ENCODE measurements at places on chromosomes 11 and 22.

DNA sequence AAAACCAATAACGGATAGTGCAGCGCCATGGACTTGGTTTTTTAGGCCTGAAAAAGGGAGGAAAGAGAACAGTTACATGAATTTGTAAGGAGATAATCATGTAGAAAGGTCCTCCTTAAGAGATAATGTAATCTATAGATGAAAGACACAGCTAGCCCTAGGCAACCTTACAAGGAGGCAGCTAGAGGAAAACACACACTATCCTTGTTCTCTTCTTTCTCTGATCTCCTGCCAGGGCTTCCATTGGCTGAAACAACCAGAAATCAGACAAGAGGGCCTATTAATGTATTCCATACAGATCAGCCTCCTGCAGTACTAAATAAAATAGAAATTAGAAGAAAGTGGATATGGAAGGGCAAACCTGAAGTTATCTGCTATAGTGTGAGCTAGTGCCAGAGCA, 53.0 kb downstream of the KCNA4 start:
- no peak for DNase-seq

DNA sequence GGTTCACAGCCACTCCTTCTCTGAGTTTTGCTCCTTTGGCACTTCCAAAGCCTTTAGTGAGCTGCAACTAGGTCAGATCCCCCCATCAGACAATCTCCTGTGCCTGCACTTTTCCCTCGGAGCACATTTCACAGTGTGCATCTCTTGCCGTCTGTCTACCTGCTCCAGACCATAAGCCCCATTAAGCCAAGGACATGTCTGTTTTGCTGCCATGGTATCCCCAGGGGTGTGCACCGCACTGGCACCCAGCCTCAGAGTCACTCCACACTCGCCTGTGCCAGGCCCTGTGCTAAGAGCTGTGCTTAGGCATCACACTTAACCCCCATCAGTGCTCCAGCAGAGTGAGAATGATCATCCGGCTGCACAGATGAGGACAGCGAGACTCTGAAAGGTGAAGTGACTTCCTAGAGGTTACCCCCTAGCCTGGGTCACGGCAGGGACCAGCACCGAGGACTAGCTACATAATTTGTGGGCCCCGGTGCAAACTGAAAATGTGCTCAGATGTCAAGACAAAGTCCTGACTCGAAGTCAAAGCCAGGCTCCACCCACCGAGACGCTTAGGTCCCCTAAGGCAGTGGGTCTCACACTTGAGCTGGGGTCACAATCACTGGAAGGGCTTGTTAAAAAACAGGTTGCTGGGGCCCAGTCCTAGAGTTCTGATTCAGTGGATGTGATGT, 33.9 kb downstream of the ARRB1 start:
- no peak for DNase-seq

- DNase-seq = no peak
Measured at GRCh38 chr11:75867778-75868374, 52.9 kb downstream of the UVRAG start.

- no peak for DNase-seq
Measured at GRCh38 chr11:125346179-125346530, 149.9 kb downstream of the FEZ1 start.

- DNase-seq = no peak
Measured at GRCh38 chr22:35572556-35572955, 31.9 kb downstream of the RASD2 start.

GRCh38 chr11:130442737-130443136, 5.7 kb upstream of the ADAMTS15 start:
- no peak for DNase-seq

GRCh38 chr11:102389253-102389652, 42.2 kb downstream of the BIRC2 start:
- DNase-seq = no peak

GRCh38 chr22:46233231-46233630, 16.9 kb downstream of the CDPF1 start:
- DNase-seq = peak; percentile 10

- DNase-seq = no peak
Measured at GRCh38 chr11:106491751-106492150, 414.3 kb downstream of the AASDHPPT start.

DNA sequence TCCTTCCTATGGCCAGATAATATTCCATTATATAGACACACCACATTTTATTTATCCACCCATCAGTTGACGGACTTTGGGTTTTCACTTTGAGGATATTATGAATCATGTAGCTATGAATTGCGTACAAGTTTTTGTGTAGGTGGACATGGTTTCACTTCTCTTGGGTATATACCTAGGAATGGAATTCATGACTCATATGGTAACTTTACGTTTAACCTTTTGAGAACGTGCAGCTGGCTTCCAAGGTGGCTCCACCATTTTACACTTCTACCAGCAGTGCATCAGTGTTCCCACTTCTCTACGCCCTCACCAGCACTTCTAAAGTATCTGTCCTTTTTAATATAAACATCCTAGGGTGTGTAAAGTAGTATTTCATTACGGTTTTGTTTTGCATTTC, 112.0 kb downstream of the PLEKHA7 start:
- DNase-seq = no peak

GRCh38 chr11:1301220-1302000, 8.0 kb downstream of the TOLLIP start:
- no peak for DNase-seq

DNA sequence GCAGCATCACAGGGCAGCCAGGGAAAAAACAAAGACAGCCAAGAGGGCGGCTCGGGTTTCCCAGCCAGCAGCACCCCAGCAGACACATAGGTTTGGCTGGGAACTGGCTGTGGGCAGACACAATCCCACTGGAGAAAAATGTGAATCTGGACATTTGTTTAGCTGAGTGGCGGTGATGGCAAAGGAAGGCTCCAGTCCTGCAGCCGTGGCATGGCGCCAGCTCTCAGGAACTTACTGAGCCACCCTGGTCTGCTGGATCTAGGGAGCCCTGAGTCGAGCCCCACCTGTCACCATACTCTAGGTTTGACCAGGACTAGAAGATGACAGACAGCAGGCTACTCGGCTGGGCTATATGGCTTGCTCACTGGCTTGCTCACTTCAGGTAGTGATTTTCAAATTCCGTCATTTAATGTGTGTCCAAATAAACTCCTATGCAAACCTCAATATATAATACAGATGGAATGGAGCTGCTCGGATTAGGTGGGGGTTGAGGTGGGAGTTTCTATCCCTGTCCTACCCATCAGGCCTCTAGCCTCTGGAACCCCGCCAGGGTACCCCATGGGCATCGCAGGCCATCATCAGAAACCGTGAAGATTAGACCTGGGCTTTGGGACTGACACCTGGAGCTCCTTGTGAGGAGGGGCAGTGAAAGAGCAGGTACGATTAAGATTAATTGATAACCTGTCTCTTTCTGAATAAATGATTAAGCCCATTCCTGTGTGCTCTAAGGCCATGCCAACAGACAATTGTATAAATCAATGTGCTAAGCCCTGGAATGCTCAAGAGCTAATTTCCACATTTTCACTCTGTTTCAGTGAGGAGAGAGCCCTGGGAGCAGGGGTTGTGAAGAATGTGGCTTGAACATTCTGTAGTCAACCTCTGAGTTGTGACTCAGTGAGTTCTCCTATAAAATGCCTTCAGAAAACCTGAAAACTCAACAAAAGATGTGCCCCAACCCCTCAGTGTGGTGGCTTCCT, 42.5 kb downstream of the GALNT18 start:
- no peak for DNase-seq

DNA sequence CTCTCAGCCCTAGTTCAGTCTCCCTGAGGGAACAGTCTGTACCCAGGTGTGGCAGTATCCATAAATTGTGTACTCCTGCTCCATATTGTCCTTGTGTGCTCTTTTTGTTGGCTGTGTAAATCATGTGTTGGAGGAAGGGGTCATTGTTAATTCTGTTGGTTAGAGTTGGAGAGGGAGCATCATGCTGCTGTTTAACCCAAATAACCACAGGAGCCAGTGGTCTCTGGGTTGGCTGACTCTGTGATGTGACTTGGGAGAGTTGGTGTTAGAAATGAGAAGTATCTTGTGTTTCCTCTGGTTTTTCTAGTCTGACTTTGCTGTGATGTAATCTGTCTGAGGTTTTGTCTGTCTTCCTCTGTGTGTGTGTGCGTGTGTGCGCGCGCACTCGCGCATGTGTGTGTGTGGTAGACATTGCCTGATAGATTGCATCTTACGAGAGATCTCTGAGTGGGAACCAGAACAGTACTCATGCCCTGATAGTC, 30.5 kb downstream of the CTNND1 start:
- DNase-seq = peak; percentile 94

- peak; percentile 92 for DNase-seq
Measured at GRCh38 chr11:63567044-63567840, 4.1 kb upstream of the PLAAT2 start.

GRCh38 chr11:13875643-13876042, 86.9 kb upstream of the SPON1 start:
- no peak for DNase-seq

DNA sequence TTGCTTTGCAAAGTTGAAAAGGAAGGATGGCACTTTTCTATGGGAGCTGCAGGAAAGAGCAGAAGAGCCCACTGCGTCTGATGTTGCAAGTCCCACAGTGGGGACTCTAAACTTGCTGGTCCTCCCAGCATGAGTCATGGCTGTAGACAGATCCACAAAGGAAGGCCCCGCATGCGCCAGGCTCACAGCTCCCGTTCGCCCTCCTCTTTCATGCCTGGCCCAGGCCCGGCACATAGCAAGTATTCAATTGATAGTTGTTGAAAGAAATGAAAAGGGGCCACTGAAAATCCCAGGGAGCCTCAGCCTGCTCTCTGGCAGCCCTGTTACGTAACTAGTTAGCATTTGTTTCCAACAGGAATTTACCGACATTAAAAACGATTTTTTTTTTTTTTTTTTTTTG, 18.9 kb downstream of the AP1B1 start:
- DNase-seq = peak; percentile 14

- DNase-seq = no peak
Measured at GRCh38 chr11:103923451-103923931, 112.9 kb upstream of the DDI1 start.

DNA sequence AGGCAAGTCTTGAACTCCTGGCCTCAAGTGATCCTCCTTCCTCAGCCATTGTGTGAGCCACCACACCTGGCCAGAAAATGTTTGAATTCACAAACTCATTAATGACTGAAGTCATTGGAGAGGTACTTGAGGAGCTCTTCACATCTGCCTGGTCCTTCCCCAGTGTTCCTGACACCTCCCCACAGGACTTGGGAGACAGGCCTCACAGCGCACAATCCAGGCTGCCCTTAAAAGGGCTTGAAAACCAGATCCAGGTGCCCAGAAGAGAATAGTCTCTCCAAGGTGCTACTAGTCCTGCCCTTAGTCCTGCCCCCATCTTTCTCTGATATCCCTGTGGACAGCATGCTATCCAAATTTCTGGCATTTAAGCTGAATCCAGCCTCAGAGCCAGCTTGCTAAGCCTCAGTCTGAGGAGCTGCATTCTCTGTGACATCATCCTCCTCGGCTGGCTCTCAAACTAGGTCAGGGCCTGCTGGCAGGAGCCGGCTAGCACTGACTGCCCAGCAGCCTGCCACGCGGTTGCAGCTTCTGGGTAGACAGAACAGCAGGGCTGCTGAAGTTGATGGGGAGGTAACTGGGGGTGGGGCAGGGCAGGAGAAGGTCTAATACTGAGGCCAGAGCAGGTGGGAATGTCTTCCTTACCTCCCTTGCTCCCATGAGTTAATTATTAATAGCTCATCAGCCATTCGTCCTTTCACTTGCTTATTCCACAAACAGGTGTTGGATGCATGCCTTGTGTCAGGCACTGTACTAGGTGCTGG, 35.3 kb upstream of the NECTIN1 start:
- DNase-seq = no peak

DNA sequence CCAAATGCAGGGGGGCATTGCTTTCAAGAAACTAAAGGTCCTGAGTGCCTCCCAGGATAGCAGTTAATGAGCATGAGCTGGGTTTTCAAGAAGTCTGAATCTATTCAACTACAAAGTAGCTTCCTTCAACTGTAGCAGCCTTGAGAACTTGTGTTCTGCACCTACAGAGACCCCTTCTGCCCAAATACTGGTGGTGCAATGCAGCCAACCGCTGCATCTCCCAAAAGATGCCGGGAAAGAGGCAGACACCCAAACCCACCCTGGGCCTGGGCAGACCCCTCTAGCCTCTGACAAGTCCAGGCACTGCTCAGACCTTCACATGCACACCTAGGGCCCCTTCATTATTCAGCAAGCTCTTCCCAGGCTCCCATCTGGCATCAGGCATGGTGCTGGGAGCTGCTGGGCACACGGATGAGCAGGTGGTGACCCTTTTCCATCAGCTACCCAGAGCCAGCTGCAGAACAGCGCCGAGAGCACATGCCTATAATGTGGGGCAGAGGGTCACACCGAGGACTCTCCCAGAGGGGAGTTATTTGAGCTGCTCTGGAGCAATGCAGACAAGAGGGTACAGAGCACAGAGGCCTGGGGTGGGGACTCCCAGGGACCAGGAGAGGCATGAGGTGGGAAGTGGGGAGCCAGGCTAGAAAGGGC, 44.9 kb upstream of the ETS1 start:
- DNase-seq = peak; percentile 51

GRCh38 chr11:47325271-47326041, 27.0 kb downstream of the MYBPC3 start:
- no peak for DNase-seq

Measured in CD4-positive, alpha-beta T cell treated with Interferon gamma for 1 hour (primary cell).